ENCODE measurements at places on chromosomes 13 and 19. TPM values are rescaled to one million over a fixed set of nuclear protein-coding genes. Genes with fewer than 3 reads are reported as not detected.

The PRR12 gene
- 50.7 TPM for total RNA-seq

The ENOX1 gene
- total RNA-seq, result not detected

GRCh38 chr13:99031832-99032231 is 54.0 kb upstream of the DOCK9 start:
- no peak for DNase-seq

DNA sequence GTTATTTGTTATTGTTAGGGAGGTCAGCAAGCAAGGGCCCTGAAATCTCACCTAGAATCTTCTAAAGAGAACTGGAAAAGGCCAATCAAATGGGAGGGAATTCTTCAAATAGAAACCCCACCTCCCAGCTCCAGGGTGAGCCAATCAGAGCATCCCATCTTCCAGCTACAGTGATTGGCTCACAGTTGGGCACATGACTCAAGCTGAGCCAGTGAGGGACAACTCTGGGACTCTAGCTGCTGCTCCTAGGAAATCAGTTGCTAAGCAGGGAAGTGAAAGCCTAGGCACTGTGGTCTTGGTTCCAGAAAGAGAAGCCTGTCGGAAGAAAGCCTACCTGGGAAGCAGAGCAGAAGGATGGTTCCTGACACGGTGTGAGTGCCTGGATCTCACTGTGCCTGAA is 13.4 kb downstream of the TM6SF2 start:
- no peak for DNase-seq

- DNase-seq, result no peak
Observed at GRCh38 chr19:8468761-8469373, 24.1 kb downstream of the HNRNPM start.

The RDH8 gene
- total RNA-seq, result not detected

DNA sequence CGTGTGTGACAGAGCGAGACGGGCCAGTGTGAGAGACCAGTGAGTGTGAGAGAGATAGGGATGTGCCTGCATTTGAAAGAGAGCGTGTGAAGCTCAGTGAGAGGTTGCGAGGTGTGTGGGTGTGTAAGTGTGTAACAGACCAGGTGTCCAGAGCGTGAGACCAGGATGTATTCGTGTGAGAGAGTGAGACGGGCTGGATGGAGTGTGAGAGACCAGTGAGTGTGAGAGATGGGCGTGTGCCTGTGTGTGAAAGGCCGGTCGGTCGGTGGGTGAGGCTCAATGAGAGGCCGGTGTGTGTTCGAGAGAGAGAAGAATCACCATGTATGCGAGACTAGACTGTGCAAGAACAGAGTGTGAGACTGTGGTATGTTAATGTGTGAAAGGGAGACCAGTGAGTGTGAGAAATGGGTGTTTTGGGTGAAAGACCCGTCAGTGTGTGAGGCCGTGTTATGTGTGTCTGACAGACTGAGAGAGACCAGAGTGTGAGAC is 679 bp downstream of the ZNF471 start:
- DNase-seq, result no peak

All from T-helper 17 cell (primary cell).